ENCODE measurements at places on chromosomes 1 and 21.

DNA sequence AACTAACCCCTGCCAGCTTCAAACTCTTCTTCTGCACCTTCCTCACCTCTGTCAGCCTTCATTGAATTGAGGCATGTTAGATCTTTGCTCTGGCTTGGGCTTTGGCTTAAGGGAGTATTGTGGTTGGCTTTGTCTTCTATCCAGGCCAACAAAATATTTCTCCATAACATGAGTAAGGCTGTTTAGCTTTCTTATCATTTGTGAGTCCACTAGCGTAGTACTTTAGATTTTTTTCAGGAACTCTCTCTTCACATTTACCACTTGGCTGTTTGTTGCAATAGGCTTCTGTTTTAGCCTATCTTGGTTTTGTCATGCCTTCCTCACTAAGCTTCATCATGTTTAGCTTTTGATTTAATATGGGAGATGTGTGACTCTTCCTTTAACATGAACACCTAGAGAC lies 417.5 kb downstream of the NCAM2 start:
- DNase-seq, result no peak

DNA sequence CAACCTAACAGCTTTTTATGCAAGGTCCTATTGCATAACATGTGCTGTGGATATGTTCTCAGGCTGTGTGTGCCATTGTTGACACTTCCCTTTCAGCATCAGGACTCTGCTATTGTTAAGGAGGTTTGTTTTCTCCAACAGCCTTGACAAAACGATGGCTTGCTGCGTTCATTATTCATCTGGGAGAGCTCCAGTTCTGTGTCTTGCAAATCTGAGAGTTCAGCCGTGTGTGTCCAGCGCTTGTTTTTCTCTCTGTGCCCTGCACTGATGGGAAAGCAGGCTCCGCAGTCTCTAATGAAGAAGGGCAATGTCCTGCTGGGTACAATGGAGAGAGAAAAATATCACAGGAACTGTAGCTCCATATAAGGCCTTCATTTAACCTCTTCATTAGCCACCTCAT lies 63.7 kb downstream of the CLDN17 start:
- DNase-seq, result no peak

DNA sequence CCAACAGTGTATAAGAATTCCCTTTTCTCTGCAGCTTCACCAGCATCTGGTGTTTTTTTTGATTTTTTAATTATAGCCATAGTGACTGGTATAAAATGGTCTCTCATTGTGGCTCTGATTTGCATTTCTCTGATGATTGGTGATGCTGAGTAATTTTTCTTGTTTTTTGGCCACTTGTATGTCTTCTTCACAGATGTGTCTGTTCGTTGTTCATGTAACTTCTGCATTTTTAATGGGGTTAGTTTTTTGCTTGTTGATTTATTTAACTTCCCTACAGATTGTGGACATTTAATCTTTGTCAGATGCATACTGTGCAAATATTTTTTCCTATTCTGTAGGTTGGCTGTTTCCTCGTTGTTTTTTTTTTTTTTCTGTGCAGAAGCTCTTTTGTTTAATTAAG lies 20.5 kb upstream of the OR2L5 start:
- DNase-seq, result no peak

GRCh38 chr1:20187103-20187812 lies 940 bp upstream of the PLA2G2C start:
- DNase-seq, result no peak

DNA sequence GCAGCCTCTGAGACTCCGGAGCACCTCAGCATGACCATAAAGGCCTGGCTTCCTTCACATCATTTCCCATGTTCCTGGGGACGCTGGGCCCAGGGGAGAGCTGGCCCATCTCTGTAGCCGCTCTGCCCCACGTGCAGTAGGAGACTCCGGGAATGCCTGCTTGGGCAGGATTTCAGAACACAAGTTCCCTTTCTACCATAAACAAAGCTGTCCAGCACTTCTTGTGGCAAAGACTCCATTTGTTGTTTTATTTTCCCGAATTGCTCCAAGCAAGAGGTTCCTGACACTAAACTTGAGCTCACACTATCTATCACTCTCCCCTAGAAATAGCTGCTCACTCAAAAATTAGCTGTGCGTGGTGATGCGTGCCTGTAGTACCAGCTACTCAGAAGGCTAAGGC lies 21.9 kb downstream of the CHD5 start:
- no peak for DNase-seq

DNA sequence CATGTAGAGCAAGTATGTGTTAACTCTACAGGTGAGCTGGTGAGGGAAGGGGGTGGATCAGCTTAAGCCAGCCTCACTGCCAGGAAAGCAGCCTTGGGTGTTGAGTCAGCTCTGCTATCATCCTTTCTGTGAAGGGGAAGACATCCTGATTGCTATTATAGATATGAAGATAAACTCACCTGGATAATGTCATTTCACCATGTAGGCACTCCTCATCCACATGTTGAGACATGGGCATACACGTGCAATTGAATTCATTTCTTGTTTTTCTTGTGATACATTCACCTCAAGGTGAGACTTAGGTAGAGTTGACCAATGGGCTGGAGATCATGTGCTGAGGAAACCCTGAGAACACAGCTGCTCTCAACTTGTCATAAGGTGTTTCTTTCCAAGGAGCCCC lies 136.9 kb downstream of the CACNA1E start:
- DNase-seq, result no peak

DNA sequence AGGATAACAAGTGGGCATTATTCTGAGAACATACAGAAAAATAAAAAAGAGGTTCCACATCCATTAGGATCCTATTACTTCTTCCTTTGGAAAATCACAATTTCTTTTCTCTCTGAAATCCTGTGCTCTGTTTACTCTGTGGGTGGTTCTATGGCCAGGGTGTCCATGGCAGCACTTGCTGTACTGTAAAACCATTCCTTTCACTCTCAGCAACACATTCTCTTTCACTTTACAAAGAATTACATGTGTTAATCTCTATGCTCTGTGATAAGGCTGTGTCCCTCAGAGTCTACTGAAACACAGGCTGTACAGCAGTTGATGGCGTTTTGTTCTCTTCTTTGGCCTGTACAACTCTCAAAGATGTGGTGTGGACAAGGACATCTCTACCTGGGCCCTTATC lies 524.1 kb downstream of the PTBP2 start:
- no peak for DNase-seq

DNA sequence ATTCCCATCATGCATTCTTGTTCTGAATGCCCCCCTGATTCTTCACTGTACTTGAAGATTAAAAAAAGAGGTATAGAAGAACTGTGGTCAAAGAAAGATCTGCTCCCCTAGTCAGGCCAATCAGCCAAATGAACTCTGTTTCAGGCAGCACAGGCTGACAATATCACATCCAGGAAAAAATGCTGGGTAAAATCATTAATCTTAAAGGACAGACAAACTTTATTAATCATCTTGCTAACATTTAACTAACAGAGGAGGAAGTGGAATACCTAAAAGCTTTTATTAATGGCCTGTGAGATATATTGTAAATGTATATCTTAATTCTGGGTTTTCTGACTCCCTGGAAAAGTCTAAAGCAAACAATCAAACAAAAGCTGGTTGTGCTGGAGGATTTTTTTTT lies 660.5 kb upstream of the PRMT6 start:
- no peak for DNase-seq

DNA sequence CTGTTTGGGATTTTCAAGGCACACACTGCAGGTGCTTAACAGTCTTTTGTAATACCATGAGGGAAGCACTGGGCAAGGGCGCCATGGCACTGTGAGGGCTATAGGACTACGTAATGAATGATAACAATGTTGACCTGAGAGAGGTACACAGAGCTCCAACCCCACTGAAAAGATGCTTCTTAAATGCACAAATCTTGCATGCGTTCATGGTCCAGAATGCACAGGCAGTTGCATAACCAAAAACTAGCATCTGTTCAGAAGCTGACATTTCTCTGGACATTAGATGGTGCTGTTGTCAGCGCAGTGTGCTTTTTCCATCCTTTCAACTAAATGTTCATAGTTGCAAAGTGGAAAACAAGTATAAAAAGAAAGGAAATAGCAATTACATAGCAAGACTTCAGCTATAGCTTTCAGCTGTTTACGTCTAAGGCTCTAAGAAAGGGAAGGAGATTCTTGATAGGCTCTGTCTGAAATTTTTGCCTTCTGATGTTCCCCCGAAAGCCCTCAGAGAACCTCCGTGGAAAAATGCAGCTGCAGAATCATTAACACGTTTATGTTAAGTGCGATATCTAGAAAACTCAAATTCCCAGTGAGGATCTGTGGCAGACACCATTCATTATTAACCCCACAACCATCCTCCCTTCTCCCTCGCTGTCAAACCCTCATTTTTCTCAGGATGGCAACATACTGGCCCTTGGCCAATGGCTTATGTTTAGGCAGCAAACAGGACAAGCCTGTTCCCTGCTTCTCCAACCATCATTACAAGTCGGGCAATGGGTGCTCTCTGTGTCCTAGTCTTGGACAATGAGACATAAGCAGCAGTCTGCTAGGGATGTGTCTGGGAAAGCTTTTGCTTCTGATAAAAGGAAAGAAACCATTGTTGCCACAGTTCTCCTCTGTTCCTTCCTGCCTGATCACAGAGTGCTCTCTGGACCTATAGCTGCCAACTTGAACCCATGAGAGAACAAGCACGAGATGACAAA lies 8.2 kb upstream of the TARBP1 start:
- DNase-seq, result no peak

GRCh38 chr1:87369736-87370478 lies 41.2 kb downstream of the LMO4 start:
- no peak for DNase-seq

- no peak for DNase-seq
These were observed 371.6 kb downstream of the AMY1C start for GRCh38 chr1:104121271-104121670.

DNA sequence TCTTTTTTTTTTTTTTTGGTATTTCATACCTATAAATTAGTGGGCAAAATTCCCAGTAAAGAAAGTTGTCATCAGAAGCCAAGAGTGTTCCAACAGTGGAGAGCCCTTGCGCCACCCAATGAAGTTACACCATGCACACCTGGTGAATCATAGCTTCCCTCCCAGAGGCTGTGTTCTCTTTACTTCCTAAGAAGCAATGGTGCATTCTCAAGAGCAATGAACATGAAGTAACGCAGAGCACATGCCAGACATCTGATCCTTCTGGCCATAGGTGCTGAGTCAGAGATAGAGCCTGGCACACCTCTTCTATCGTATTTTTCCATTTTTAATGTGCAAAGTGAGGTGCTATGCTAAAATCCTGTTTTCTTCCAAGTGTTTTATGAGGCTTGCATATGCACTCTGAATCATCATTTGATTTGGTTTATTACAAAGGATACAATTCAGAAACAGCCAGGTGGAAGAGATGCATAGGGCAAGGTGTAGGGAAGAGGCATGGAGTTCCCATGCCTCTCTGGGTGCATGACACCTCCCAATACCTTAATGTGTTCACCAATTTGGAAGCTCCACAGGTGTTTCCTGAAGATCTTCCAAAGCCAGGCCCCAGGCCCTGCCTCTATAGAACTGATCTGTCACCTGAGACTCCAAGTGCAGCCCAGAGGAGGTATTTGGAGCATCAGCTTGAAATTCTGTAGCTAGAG lies 408.0 kb downstream of the SIPA1L2 start:
- DNase-seq, result no peak

GRCh38 chr21:28991861-28992525 lies 684 bp downstream of the LTN1 start:
- DNase-seq, result no peak

- DNase-seq, result no peak
These were observed 5.9 kb downstream of the RFX5 start for GRCh38 chr1:151340870-151341754.

DNA sequence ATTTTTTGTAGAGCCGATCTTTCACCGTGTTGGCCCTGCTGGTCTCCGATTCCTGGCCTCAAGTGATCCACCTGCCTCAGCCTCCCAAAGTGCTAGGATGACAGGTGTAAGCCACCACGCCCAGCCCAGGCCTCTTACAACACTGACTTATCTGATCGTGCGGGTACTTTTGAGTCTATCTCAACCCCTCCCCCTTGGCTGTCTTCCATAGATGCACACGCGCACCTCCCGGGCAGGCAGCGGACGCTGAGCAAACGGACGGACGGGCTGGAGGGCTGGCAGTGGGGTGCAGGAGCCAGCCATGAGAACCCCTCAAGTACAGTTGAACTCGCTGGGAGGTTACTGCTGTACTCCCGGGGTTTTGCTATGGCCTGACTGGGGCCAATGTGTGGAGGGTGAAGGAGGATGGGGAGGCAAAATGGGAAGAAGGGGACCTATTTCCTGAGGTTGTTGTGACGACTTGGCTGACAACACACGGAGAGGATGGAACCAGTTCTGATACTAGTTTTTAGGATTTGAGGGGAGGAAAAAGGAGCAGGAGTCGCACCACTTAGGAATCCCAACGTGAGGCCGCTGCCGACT lies 959 bp downstream of the CD58 start:
- peak; percentile 45 for DNase-seq

Data from heart right ventricle (tissue), 16 donors.